Stimulated activated CD8-positive, alpha-beta memory T cell treated with anti-CD3 and anti-CD28 coated beads, Interleukin-7, amount 100 ng/mL, for 1 hour (primary cell): ENCODE measurements at places on chromosomes 11 and 22.

DNA sequence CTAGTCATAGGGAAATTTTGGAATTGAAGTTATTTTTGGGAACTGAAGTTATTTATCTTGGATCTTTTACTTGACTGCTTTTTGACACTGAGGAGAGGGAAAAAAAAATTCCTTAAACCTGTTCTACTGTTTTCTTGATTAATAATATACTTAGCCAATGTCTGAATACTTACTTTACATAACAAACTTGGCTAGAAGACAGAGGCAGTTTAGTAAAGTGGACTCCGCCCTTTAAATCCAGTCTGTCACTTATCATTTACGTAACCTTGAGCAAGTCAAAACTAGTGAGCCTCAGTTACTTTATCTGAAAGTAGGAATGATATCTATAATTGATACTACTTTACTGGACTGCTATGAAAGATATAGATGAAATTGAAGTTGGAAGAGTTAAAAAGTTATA, 19.5 kb downstream of the CTSC start:
- no peak for DNase-seq

DNA sequence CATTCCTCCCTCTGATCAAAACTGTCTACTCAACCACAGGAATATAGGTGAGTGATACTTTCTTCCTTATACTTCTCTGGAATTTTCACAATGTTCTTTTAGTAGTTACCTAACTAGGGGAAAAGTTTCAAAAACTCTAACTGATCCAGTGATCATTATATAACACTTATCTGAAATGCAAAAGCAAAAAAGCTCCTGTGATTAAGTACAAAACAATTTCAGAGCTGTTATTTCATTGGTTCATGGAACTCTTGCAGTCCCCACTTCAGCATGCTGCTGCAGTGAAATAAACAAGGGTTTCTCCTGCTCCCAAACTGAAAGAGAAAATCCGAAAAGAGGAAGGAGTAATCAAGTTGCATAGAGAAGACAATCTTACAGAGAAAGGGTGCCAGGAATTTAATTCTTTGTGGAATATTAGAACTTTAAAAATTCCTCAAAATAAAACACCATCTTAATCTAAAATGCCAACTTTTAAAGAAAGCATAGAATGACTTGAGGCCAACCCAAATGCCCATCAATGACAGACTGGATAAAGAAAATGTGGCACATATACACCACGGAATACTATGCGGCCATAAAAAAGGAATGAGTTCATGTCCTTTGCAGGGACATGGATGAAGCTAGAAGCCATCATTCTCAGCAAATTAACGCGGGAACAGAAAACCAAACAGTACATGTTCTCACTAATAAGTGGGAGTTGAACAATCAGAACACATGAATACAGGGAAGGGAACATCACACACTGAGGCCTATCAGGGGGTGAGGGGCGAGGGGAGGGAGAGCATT, 20.3 kb downstream of the PPP2R1B start:
- DNase-seq, result no peak

DNA sequence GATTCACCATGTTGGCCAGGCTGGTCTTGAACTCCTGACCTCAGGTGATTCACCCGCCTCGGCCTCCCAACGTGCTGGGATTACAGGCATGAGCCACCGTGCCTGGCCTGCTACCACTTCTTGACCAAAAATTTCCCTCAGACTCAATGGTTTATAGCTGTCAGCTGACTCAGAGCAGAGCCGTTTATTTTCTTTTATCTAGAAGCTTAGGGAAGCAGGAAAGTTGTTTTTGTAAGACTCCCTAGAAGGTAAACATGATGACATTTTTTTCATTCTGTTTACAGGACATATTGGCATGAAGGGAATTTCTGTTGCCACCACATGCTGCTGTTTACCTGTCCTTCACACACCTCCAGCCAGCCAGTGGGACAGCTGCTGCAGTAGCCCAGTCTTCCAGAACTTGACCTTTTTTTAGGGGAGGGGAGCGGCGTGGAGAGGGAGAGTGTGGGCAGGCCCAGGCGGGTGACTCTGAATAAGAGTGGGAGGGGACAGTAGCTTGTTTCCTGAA, 56.1 kb upstream of the PTPRJ start:
- DNase-seq, result no peak

- DNase-seq, result peak; percentile 63
Measured at GRCh38 chr11:60985991-60986915, 14.8 kb downstream of the CD6 start.
